ENCODE measurements at places on chromosomes 13 and 19.

GRCh38 chr19:16160943-16161560 is 12.3 kb downstream of the CIB3 start:
- DNase-seq = peak; percentile 70

DNA sequence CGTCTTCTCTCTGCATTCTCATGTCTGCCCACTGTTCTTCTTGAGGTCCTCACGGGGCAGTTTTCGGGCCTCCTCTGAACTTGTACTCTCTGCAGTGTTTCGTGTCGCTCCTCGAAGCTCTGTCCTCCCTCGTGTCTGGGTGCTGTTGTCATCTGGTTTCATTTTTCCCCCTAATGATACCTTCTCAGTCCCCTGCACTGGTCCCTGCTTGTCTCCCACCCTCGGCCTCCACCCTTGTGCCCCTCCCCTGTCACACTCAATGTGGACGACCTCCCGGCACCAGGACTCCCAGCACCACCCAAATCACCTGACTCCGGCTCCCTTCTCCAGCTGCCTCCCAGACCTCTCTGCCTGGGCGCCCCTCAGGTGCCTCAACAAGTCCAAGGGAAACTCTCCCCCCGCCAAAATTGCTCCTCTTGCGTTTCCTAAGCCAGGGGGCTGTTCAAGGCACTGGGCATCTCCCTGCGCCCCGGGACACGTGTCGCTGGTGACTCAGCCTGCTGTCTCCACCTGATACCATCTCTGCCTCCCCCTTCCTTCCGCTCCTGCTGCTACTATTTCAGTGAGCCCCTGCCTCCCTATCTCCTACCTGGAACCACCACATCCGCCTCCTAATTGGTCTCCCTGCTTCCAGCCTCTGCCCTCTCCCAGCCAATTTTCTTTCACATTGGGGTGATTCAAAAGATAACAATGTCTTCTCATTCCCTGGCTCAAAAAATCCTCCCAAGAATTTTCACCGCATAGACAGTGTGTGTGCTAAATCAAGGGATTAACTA is 49.5 kb downstream of the RFX2 start:
- DNase-seq = peak; percentile 94

DNA sequence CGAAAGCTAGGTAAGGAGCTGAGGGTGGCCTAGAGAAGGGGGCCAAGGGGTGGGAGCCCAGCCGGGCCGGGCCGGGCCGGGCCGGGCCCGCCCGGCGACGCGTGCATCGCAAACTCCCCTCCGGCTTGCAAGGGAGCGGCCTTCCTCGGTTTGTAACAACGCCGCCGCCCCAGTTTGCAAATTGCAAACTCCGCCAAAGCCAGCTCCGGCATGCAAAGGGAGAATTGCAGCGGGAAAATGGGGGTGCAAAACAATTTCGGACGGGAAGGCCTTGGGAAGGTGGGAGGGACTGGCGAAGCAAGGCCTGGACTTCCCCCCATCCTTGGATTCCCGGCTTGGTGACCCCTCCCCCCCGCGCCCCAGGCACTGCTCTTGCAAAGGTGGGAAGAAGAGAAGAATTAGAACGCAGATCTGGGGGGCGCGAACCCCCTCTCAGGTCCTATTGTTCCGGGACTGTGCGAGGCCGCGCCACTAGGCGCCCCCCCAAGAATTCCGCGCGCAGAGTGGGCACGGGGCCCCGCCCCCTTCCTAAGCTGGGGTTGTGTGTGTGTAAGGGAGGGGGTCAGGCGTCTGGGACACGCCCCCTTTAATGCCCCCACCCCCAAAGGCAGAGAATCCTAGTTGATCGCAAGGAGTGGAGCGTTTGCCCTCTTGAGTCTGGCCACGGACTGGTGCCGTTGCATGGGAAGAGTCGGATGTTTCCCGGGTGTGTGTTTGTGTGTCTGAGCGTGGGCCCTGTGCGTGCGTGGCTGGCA is 926 bp downstream of the PRR12 start:
- DNase-seq = peak; percentile 34

DNA sequence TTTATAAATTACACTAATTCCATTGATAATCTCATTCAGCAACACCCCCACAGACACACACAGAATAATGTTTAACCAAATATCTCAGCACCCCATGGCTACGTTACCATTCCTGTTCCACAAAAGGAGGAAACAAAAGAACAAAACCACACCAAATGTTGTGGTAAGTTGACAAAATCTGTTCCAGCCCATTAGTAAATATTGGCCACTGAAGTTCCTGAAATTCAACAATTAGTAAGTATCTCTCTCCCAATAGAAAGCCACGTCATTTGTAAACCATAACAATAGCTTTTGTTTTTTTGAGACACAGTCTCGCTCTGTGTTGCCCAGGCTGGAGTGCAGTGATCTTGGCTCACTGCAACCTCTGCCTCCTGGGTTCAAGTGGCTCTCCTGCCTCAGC is 2.3 kb upstream of the FCAR start:
- no peak for DNase-seq

DNA sequence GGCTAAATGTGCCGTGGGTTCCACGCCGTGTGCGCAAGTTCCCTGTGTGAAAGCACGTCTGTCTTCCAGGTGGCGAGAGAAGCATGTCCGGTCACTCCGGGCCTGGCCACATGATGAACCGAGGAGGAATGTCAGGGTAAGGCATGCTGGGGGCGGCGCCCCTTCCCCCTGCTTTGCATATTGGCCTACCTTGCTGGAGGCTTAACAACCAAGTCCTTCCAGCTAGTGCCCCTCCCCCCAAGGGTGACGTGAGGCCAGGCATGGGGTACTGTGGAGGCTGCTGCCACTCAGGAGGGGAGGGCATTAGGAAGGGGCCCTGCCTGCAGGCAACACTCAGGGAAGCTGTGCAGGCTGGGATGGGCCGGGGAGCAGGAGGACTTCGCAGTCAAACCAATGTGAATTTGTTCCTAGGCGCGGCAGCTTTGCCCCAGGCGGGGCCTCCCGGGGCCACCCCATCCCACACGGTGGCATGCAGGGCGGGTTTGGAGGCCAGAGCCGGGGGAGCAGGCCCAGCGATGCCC is 12.5 kb downstream of the MICOS13 start:
- peak; percentile 18 for DNase-seq

DNA sequence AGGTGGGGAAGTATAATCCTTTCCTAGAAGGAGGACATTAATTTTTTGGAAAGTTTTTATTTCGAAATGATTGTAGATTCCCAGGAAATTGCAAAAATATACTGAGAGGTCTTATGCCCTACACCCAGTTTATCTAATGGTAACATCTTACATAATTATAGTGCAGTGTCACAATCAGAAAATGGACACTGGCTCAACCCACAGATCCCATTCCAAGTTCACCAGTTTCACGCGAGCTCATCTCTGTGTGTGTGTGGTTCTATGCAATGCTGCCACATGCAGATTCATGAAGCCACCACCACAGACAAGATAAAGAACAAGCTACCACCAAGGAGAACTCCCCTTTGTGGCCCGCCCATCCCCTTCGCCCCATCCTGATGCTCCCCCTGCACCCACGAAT is 24.4 kb downstream of the IL17D start:
- DNase-seq = no peak

GRCh38 chr13:62524498-62524897 is 1108.8 kb upstream of the PCDH20 start:
- DNase-seq = no peak

DNA sequence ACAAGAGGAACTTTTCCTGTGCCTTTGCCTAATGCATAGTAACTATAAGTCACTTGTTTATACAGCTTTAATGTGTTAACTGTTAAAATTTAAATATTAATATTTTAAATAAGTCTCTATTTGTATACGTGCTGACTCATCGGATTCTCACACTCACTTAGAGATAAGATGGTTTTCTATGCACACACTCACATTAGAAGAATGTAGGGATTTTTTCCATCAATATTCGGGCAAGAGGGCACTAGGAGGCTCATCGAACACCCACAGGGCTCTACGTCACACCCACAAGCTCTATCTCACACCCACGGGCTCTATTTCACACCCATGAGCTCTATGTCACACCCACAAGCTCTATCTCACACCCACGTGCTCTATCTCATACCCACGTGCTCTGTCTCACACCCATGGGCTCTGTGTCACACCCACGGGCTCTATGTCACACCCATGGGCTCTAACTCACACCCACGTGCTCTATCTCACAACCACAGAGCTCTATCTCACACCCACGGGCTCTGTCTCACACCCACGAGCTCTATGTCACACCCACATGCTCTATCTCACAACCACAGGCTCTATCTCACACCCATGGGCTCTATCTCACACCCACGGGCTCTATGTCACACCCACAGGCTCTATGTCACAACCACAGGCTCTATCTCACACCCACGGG is 73.4 kb downstream of the COL4A2 start:
- DNase-seq = peak; percentile 78

DNA sequence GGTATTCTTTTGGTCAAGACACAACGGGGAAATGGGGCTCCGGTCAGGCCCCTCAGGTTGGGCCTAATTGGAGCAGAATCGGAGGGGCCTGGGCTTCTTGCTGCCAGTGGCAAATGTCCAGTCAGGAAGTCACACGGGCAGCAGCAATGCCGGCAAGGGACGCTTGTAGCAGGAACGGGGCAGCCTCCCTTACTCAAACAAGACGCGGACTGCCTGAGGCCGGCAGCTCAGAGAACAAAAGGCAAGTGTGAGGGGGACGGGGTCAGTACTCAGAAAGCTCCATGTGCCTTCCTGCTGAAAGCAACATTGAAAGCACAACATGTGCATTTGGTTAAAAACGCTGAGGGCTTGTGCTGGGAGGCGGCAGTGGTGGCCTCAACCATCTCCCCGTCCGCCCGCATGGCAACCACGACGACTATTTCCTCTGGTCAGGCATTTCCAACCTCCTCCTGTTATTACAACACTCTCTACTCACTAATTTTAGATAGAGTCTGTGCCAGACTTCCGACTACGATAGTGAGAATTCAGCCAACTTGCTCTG is 20.5 kb upstream of the RASA3 start:
- no peak for DNase-seq

DNA sequence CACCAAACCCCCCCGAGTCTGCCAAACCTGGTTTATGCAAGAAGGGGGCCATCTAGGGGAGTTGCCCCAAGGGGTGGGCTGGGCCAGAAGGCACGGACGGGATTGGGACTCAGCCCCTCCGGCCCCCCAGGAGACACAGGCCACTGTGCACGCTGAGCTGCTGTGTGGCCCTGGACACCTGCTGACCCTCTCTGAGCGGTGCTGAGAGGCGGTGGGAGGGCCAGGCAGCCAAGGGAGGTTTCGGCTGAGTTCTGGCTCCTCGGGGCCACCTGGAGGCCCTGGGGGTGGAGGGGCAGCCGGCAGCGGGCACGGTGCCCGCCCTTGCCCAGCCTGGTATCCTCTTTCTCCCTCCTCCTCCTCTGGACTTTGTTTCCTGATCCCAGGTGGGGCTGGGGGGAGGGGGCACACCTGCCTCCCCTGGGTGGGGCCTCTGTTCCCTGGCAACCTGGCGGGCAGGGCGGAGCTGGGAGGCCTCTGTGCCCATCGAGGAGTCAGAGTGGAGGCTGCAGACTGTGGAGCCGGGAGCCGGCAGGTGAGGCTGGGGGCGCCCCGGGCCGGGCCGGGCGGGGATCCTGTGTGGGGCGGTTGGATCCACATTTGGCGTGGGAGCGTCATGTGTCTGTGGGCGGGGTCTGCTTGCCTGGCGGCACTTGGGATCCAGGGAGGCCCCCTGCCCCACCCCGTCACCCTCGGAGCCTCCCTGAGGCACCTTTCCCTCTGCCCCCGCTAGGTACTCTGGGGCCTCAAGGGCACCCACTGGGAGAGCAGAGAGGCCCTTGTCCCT is at the start of gene MISP:
Gene MISP (plus strand): TSS at position 473 of the 784 bp plus-strand sequence. CDS start 5,835 bp downstream, outside the sequence.
- DNase-seq = no peak

GRCh38 chr19:32373585-32374295 is 28.3 kb downstream of the ZNF507 start:
- DNase-seq = peak; percentile 100

- no peak for DNase-seq
Observed at GRCh38 chr13:75959861-75960481, 323.8 kb downstream of the LMO7 start.

DNA sequence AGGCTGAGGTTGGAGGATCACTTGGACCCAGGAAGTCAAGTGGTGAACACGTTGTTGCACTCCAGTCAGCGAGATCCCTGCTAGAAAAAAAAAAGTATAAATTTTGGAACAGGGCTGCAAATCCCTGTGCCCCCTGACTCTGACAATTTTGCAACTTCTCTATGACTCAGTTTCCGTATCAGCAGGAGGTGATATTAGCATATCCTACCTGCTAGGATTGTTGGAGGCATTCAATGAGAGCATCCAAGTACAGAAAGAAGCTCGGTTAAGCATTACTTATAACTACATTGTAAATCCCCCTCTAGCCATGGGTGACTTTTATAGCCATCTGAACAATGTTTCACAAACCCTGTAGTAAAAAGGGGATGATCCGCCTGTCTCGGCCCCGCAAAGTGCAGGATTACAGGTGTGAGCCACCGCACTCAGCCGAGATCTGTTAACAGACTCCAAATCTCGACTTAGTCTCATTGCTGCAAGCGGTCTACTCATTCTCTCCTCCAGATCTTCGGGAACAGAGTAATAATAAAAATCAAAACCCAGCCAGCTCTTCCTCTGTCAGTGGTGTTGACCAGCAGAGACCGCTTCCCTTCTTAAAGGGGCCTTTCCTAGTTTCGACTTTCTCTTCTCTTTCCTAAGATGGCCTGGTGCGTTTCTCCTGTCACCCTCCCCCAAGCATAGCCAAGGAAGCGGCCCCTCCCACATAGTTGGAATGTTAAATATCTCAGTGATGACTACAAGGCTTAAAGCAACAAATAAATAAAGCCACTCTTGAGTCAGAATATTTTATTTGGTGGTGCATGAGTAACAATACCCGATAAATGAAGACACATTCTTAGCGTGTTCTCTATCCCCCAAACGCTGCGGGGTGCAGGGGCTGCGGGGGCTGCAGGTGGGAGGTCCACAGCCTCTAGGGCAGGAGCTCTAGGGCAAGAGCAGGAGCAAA is 10.3 kb upstream of the BICRA start:
- peak; percentile 97 for DNase-seq

DNA sequence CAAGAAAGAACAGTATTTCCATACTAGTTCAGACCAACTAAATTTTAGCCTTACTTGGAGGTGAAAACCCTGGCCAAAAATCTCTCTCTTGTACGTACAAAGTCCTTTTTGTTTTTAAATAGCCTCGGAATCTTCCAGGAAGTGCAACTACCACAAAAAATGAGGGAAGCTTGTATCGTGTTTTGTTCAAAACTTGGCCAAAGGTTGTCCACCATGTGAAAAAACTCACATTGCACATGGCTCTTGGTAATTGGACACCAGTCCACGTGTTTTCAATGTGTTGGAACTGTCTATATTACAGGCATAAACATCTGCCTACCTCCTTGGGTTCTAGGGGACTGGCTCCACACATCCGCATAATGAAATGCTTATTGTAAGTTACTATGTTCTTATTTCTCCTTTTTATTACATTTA is 15.2 kb upstream of the STRN4 start:
- no peak for DNase-seq

Measured in amniotic epithelial cell (primary cell).